ENCODE measurements at places on chromosomes 11 and 22.

- DNase-seq = no peak
Measured at GRCh38 chr11:104329078-104329665, 165.2 kb upstream of the PDGFD start.

GRCh38 chr11:11003226-11003625, 145.4 kb upstream of the ZBED5 start:
- DNase-seq = no peak

DNA sequence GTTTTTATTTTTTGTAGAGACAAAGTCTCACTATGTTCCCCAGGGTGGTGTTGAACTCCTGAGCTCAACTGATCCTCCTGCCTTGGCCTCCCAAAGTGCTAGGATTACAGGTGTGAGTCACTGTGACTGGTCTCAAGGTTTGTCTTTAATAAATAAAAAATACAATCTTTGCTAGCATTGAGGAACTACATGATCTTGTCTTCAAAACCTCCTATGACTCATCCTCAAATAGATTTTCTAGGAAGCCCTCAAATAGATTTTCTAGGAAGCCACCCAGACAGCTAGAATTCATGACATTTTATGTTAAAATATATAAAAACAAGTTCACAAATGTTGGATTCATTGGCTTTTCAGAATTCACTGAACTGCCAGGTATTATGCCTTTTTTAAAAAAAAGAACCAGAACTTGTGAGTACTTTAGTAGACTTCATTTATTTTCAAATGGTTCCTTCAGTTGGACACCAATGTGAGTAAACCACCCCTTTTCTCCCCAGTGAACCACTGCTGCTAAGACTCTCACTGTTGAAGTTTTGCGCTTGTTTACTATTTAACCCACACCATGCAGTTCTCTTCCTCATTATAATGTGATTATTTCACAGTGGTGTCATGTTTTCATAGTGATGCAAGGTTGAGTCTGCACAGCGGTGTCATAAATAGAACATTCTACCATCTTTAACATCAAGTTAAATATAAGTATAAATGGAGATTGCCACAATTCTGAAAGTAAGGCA, 303.9 kb downstream of the CASP12 start:
- no peak for DNase-seq

DNA sequence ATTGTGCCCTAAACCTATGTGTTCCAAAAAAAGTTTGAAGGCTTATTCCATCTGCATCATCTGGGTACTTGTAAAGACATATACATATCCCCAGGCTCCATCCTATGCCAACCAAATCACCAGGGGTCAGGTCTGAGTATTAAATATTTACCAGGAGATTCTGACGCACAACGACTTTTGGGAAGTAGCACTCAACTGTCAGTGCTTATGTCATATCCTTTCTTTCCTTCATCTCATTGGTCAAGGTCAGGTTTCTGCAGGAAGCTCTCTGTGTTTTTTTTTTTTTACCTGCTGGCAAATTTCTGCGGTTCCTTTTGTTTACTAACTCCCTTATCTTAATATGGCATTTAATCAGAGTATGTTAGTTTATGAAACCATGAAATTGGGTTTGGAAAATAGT, 22.5 kb upstream of the CYP2R1 start:
- DNase-seq = no peak

DNA sequence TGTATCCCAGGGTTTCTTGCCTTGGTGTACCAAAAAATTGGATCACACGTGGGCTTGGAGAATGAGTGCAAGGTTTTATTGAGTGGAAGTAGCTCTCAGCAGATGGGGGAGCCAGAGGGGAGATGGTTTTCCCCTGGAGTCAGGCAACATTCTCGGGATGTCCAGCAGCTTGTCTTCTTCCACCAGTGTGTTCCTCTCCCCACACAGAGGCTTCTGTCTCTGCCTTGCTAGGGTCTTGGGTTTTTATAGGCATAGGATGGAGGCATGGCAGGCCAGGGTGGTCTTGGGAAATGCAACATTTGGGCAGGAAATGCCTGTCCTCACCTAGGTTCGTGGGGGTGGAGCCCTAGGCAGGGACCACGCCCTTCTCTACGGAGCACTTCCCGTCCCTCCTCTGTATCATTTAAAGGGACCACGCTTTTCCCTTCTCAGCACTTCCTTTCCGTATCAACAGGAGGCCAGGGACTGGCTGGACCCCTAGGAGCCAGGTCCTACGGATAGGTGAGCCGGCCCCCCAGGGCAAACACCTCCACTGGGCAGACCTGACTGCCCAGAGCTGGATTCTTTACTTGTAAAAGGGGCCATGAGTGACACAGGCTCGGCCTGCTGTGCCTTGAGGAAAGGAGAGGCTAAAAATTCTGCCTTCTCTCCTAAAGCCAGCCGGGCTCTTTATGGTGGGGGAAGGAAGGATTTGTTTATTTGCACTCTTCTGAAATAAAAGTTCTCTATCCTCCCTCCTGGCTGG, 55.3 kb upstream of the CCDC188 start:
- DNase-seq = no peak

DNA sequence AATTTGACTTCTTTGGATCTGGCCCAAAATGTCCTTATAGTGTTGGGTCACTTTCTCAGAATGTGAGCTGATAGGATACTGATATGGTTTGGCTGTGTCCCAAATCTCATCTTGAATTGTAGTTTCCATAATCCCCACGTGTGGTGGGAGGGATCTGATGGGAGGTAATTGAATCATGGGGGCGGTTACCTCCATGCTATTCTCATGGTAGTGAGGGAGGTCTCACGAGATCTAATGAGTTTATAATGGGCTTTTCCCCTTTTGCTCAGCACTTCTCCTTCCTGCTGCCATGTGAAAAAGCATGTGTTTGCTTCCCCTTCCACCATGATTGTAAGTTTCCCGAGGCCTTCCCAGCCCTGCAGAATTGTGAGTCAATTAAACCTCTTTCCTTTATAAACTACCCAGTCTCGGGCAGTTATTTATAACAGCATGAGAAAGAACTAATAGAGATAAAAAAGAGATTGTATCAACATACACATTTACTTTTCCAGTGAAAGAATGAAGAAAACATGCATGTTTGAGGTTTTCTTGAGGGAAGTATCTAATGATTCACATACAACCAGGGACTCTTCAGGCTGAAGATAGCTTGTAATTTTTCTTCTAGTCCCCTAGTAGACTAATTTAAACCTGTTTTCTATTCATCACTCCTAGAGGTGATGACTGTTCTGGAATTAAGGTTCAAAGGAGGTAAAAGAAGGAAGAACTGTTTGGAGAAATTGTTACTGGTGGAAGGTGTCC, 17.3 kb upstream of the CSTF3 start:
- no peak for DNase-seq

GRCh38 chr11:29334776-29335130, 682.1 kb downstream of the KCNA4 start:
- no peak for DNase-seq

DNA sequence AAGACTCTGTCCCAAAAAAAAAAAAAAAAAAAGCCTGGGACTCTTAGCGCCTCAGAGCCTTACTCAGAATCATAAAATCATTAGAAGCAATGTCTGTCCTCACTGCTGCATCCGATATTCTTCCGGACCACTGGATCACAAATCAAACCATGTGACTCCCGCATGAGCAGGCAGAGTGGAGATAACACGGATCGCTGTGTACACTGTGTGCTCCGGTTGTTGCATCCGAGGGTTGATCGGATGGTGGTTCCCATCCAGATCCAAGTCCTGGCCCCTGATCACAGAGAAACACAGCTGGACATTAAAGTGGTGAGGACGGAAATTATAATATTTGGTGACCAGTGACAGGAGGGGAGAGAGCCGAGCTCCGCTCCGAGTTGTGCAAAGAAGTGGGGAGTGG, 9.7 kb upstream of the TXNRD2 start:
- no peak for DNase-seq

DNA sequence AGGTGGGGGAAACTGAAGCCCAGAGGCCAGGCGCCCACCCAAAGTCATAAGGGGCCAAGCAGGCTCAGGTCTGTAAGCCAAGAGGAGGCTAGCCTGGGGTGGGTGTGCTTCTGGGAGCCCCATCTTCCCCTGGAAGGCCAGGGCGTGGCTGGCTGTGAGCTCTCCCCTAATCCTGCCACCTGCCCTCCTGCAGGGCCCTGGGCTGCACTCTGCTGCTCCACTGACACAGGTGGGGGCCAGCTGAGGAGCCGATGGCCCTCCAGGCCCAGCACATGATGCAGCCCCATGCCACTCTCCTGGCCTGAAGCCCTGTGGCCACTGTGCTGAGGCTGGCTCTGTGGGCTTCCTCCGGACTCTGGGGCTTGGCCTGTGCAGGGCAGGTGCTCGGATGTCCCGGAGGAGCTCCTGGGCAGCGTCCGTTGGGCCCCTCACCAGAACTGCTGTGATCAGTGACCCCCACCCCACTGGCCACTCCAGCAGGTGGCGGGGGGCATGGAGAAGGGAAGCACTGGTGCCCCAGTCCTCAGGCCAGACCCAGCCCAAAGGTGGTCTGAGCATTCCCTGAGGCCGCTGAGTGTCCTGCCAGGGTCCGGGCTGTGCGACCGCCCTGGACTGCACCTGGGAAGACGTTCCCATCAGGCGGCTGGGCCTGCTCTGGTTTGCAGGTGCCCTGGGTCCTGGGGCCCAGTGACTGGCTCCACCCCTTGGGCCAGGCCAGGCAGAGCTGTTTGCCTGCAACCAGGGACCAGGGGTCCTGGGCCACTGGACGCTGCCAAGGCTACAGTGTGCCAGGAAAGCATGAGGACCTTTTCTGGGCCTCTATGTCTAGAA, 8.5 kb downstream of the PIM3 start:
- peak; percentile 1 for DNase-seq

GRCh38 chr11:100672498-100673033, 14.5 kb upstream of the ARHGAP42 start:
- no peak for DNase-seq

DNA sequence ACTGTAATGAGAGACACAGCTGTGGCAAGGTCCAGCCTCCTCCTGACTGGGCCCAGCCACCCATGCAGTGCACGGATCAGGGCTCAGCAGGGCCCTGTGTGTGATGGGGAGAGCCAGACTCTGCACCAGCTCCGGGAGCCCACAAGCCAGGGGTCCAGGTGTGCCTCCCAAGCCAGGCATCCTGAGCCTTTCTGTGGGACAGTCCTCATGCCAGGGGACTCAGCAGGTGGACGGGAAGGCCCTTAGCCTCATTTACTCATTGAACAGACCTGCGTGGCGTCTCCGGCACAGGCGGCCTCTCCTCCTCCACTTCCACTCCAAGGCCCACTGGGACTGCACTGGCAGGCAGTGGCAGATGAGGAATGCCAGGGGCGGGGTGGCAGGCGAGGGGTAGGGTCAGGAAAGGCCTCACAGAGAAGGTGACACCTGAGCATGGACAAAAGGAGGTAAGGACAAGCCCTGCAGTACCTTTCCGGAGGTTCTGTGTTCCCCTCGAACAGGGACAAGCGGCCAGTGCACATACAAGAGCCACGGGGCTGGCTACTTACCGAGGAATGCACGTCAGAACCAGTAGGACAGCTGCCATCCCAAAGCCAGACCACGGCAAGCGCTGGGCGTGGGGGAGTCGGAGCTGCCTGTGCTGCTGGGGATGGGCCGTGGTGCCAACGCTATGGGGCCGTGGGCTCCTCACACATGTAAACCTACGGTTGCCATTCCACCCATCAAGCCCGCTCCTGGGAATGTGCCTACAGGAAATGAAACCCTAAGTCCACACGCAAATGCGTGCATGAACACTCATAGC, 52.7 kb downstream of the IGF2 start:
- no peak for DNase-seq

DNA sequence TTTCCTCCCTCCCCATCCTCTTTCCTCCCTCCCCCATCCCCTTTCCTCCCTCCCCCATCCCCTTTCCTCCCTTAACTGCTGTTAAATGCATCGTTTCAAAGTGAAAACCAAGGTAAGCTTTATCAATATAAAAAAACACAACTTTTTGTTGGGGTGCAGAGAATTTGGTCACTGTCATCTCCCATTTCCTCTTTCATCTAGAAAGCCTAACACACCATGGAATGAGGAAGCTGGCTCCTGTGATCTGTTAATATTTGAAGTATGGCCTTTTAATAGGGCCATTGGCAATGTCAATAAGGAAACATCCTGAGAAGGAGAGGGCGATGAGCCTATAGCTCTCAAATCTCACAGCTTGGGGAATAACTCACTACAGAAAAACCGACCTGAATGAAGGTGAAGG, 7.0 kb downstream of the EXPH5 start:
- no peak for DNase-seq

DNA sequence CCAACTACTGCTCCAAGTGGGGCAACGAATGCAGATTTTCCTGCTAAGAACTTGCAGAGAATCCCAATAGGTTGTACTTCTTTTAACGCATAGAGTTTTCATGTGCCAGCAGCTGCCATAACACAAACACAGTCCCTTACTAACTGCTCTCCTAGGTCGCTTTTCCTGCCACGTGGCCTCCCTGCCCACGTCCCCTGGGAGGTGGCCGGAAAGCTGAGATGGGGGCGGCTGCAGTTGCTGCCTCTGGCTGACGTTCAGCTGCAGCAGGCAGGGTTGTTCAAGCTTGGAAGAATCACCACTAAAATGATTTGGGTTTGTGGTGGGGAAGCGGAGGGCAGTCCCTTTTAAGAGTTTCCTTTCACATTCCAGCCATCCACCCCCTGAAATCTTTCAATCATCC, 39.3 kb downstream of the ZNF202 start:
- no peak for DNase-seq

DNA sequence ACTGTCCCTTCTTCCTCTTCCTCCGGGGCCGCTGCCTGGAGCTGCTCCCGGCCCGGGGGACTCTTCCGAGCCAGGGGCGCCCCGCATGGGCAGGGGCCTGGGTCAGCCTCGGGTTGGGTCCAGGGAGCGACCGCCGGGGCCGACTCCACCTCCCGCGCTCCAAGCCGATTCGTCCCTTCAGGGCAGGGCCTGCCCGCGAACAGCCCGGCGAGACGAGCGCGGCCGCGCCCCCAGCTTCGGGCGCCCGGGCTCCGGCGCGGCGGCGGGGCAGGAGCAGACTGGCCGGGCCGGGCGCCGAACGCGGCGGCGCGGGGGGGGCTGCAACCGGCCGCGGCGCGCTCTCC, at the start of gene LARGE1:
Gene LARGE1, minus strand, starts transcription at position 280 of the 344 bp plus-strand sequence.
- no peak for DNase-seq

GRCh38 chr22:28609921-28610320, 69.7 kb downstream of the TTC28 start:
- DNase-seq = no peak

- no peak for DNase-seq
Measured at GRCh38 chr11:27610946-27611345, 89.3 kb downstream of the BDNF start.

GRCh38 chr11:12179531-12179930, 69.1 kb downstream of the MICAL2 start:
- no peak for DNase-seq

DNA sequence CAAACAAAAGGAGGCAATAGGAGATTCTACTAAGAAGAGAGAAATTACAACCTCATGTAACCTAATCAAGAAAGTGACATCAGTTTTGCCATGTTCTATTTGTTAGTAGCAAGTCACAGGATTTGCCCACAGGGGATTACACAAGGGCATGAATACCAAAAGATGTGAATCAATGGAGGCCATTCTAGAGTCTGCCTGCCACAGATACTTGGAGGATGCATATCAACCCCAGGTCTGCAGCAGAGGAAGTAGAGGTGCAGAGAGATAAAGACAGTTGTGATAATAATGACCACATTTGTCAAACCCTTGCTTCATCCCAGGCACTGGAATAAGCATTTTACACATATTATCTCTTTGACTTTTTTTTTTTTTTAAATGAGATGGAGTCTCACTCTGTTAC, 2.4 kb upstream of the ASCC2 start:
- DNase-seq = no peak

Data from thoracic aorta (tissue), 2 donors.